ENCODE measurements at places on chromosomes 7 and 10.

DNA sequence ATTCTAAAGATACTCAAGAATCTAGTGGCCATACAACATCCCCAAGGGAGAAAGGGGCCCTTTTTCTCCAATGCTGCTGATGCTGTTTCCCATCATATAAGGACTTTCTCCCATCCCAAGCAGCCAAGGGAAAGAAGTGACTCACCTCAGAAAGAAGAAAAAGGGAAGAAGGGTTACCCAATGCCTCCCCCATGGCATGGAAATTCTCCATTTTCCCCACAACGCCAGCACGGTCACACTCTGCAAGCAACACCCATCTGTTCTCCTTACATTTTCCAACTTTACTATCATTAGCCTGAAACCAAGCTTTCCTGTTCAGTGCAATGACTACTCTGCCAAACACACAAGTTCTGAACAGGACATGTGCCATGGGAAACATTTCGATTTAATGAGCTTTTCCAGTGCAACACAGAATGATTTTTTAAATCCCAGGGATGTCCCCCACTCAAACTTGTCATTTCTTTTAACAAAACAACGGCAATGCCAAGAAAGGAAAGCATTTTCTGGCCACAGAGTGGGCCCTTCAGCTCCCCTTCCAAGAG lies 67.9 kb downstream of the PTPRN2 start:
- no peak for DNase-seq

DNA sequence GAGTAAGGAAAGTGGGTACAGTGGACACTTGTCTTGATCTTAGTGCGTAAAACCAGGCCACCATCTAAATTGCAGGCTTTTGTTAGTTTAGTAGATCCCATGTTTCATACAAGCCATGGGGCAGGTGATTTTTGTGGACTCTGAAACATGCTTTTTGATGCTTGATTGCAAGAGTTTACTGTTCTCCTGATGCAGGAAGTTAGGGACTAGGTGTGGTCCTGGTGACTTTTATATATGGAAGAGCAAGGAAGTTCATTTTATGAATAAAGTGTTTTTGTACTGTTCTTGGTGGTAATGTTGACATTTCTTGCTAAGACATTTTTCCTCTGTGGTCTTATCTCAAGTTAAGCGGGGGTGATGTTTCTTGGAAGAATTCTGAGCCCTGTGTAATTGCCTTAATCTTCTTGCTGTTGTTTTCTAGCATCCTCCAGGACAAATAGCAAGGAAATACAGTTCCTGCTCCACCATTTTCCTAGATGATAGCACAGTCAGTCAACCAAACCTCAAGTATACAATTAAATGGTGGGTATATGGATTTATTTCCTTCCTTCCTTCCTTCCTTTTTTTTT lies 89.0 kb upstream of the GJD4 start:
- no peak for DNase-seq

DNA sequence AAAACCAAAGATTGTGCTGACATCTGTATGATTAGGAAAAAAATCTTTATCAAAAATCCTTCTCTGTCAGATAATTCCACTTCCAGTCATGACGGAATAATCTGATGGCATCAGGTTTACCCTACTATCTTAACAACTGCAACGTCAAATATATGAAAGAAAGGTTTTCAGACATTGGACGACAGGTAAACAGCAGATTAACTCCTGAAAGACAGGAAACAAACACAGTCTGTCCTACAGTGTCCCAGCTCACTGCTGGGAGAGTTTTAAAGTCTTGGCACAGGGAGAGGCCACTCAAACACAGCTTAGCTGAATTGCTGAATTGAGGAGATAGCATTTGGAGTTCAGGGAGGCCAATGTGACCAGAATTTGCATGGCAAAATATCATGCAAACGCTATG lies 186.3 kb upstream of the KCTD7 start:
- no peak for DNase-seq

- DNase-seq = no peak
These were observed 6.3 kb downstream of the ZNF503 start for GRCh38 chr10:75395066-75395931.

GRCh38 chr7:31043051-31043471 lies 9.0 kb upstream of the ADCYAP1R1 start:
- no peak for DNase-seq

GRCh38 chr10:84302223-84302622 lies 26.2 kb upstream of the CCSER2 start:
- DNase-seq = no peak

DNA sequence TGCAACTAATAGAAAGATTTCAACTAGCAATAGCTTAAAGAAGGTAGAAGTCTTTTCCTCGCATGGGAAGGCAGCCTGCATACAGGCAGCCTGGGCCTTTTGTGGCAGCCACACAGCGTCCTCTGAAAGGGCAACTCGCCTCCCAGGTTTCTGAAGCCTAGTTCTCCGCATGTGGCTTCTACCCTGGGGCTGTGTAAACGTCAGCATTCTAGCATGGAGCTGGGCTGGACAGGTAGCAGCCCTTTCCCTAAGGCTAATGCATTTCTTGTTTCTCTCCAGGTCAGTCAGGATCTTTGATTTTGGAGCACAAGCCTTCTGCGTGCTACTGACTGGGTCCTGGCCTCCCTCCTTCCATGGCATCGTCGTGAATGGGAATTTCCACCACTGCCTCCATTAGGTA lies 23.8 kb upstream of the SEC61G start:
- DNase-seq = no peak

DNA sequence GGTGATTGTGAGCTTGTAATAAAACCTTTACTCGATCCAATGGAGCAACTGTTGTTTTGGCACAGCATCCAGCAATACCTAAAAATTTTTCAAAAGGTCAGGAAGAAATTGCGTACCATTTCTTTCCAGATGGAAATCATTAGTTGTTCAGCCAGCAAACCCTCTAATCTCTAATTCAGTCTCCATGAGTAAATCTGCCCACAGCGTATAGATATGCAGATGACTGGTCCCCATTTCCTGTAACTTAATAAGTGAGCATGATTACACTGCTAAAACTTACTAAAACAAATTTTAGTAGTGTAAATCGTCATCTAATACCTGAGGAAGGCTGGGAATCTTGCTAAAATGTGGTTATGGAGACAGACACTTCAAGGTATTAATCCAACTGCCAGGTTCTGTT lies 10.6 kb downstream of the SLC25A16 start:
- no peak for DNase-seq

DNA sequence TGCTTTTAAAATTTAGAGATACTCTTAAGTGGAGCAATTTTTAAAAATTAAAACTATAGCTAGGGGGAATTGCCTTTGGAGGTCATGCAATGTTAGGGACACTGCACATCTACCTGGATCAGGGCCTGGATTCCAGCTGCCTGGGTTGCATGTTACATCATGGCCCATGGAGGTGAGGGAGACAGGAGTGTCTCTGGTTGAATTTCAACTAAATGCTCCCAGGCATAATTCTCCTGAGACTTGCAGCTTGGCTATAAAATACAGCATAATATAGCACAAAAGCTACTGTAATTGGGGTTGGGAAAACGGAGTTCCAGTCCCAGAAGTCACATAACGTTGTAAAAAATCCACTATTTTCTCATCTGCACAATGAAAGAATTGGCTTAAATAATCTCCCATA lies 782.5 kb downstream of the LRMDA start:
- no peak for DNase-seq

- no peak for DNase-seq
These were observed 27.8 kb downstream of the NMT2 start for GRCh38 chr10:15140698-15141097.

Data from effector memory CD4-positive, alpha-beta T cell (primary cell).